ENCODE measurements at places on chromosomes 1 and 21. TPM values are rescaled to one million over a fixed set of nuclear protein-coding genes. Genes with fewer than 3 reads are reported as not detected.

DNA sequence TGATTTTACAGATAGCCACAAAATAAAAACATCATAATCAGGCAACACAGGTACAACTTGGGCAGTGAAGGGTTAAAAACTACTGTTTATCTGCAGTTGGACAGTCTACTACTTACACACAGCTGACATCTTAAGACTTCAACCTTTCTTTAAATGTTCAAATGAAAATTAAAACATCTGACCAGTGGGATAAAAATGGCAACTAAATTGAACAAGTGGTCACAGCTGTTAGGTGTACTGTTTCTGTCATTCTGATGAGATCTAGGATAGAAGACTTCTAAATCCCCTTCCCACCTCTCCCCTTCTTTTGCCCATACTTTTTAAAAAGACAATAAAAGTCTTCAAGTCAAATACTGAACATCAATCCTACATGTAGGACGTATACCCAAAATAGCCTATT is 56.2 kb downstream of the ENAH start:
- no peak for DNase-seq

- no peak for DNase-seq
These were observed 130.9 kb upstream of the ZBTB40 start for GRCh38 chr1:22320587-22321344.

PALMD gene
- total RNA-seq = 6.1 TPM

NBPF20 gene
- total RNA-seq = 7.7 TPM

- DNase-seq = no peak
These were observed 319.2 kb upstream of the SPAG17 start for GRCh38 chr1:118504221-118504644.

DNA sequence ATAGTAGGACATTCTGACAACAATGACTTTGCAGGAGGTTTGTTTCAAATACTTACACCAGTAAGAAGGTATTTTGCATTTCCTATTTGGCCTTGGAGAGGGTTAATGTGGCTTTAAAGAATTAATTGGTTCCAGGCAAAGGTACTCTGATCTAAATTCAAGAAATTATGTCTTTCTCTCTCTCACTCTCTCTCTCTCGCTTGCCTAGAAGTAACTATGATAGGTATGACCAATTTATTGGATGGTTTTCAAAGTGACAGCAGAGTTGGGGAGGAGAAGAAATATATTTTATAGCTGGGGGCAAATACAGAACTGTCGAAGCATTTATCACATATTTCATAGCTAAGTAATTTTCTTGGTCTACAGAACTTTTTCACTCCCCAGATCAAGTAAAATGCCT is 116.0 kb downstream of the ATP6V1G3 start:
- DNase-seq = no peak

DNA sequence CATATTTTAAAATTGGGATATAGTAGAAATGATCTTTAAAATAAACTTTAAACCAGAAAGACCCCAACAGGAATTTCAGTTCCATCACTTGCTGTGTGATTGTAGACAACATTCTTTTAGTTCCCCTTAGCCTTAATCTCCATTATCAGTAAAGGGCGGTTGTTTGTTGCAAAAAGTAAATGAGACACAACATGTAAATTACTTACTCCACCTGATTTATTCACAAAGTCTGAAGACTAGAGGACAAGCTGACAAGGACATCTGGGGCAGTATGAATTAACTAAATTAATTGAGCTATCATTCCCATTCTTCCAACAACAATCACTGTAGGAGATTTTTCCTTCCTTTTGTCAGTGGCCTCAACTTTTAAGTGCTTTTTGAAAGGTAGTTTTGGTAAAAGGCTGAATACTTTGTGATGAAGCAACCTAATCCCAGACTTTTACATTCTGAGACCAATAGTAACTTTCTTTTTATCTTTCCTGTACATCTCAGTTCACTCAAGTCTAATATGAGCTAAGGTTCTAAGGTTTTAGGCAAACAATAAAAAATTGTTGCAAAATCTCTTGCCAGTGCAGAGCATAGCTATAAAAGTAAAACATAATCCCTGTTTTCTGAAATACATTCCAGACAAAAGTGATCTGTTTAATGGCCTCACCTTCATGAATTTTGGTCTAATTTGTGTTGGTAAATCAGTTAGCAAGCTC is 6.2 kb downstream of the SLC19A2 start:
- no peak for DNase-seq

RALGPS2 gene
- 15.5 TPM for total RNA-seq

DNA sequence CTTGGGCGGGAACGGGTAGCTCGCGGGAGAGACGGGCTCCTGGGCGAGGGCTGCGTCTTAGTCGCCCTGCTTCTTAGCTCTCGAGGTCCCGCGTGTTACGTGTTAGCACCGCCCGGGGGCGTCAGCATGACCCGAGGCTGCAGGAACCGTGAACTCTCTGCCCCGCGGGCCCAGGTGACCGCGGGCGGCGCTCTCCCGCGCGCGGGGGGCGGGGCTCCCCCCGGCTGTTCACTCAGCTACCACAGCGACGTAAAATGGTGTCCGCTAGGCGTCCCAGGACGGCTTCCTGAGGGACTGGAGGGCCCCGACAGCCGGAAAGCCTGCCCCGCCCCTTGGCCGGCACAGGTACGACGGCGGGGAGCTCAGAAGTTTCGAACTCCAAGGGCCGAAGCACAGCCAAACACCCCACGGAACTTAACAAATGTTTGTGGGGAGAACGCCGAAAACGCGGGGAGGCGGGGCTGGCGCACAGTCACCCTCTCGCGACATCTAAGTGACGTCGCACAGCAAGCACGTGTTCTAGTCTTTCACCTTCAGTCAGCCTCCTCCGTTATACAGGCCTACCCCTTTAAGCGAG is 780 bp upstream of the RBM15 start:
- DNase-seq = peak; percentile 96

AJAP1 gene
- total RNA-seq = 53.0 TPM

DNA sequence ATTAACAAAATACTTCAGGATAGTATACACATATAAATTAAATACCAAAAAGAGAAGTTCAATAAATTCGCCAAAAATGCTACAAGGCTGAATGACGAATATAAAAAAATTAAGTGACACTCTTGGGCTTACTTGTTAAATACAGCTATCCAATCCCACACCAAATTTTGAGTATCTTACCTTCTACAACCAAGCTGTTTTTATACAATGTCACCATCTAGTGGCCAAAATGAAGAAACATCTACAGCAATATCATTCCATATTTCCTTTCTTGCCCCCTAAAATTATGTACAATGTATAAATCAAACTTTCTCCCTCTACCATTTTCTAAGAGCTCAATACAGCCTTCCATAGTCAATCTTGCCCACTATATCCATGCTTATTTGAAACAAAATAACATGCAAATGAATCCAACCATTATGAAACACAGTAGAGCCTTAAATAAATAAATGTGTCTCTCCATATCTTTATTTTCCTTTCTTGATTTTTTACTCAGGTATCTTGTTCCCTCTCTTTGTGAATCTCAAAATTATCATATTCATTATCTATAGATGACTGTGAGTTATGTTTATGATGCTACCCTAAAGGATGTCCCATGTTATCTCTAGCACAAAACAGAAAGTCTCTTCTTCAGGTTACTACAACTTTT is 86.3 kb downstream of the ACBD6 start:
- DNase-seq = no peak

REN gene
- total RNA-seq = not detected

KRTAP7-1 gene
- total RNA-seq = not detected

SLC44A5 gene
- 8.6 TPM for total RNA-seq

DNA sequence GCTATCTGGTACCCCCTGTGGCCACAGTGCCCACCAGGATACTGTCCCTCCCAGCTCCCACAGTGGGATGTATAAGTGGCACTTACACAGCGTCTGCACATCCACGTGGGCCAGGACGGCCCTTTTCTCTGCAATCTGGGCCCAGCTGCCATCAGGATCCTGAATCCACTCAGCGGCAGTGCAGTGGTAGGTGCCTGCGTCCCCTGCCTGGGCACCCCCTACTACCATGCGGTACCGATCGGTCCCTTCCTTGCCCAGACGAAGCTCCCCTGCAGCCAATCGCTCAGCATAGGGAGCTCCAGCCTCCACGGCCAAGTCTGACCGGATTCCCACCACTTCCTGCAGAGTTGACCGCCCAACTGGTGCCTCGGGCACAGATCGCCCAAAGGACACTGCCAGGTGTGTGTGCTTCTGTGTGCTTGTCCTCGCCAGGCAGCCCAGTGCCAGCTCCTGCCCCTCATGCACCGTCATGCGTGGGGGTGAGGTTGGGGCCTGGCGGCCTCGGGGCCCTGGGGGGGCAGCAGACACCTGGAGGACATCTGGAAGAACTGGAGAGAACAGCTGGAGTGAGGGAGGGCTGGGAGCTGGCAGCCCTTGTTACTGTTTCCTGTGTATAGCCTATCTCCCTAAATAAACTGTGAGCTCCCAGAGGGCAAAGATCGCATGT is 4.7 kb downstream of the IGSF8 start:
- no peak for DNase-seq

DNA sequence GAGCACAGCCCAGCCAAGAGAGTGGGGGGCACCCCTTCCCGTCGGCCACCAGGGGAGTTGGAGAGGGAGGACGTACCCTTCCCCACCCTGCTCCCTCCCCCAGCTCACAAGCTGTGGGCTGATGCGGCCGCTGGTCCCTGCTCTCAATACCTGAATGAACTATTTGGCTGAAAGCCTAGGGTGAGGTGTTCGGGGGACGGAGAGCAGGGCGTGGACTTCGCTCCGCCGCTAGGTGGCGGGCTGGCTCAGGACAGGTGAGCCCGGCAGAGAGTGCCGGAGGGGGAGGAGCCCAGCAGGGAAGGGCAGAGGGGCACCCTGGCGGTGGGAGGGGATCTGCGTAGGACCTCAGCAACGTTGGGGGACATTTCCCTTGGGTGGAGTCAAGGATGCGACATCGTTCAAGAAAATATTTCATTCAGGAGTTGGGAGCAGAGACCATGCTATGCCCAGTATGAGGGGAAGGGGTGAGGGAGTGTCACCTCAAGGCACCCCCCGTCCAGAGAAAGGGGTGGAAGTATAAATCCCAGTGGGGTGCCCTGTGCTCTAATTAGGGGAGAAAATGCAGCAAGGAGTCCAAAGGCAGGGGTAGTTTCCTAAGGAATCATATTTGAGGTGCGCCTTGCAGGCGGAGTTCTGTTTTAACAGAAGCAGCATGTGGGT is 12.0 kb upstream of the RHBG start:
- no peak for DNase-seq

GRCh38 chr1:113874012-113874879 is 2.7 kb upstream of the PTPN22 start:
- DNase-seq = no peak

LRRC8D gene
- 63.5 TPM for total RNA-seq

NTMT2 gene
- not detected for total RNA-seq

SPATA45 gene
- total RNA-seq = not detected

DNA sequence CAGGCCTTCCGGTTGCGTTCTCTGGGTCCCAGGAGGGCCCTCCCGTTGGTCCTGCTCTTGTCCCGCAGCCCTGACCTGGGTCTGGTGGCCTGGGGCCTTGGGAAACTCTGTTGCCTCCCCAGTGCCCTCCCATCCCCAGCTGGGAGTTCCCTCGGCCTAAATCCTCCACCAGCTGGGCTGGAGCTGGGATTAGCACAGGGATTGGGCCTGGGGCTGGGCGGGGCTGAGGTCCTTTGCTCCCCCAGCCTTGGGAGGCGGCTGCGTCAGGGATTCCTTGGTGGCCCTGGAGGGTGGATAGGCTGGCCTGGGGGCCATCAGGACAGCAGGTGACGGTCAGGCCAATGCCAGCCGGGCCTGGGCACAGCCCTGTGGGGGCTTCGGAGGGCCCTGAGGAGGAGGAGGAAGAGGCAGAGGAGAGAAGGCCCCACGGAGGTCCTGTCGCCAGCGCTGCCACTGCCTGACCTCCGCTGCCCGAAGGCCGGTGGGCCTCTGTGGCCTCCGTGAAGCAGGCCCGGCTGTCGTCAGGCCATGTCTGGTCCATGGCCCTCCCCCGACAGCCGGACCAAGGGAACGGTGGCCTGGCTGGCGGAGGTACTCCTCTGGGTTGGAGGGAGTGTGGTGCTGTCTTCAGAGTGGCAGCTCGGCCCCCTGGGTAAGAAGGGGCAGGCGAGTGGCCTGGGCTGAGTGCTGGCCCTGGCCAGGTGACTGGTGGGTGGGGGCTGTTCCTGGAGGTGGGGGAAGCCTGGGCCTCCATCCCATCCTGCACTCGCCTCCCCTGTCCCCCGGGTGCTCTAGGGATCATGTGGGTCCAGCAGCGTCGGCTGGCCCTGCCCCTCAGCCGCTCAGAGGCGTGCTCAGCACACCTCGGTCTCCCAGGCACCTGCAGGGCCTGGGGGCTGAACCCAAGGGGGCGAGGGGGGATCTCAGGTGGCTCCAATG is at the start of gene PLCH2:
Gene PLCH2, plus strand, starts transcription at position 229 of the 939 bp plus-strand sequence. Its CDS starts 300 bp downstream, at position 529.
- no peak for DNase-seq

GRCh38 chr1:10257851-10258250 is 47.5 kb downstream of the KIF1B start:
- DNase-seq = no peak

RAB29 gene
- 26.7 TPM for total RNA-seq

All from dorsolateral prefrontal cortex (tissue), 122 donors.